ENCODE measurements at places on chromosomes 7 and 10.

DNA sequence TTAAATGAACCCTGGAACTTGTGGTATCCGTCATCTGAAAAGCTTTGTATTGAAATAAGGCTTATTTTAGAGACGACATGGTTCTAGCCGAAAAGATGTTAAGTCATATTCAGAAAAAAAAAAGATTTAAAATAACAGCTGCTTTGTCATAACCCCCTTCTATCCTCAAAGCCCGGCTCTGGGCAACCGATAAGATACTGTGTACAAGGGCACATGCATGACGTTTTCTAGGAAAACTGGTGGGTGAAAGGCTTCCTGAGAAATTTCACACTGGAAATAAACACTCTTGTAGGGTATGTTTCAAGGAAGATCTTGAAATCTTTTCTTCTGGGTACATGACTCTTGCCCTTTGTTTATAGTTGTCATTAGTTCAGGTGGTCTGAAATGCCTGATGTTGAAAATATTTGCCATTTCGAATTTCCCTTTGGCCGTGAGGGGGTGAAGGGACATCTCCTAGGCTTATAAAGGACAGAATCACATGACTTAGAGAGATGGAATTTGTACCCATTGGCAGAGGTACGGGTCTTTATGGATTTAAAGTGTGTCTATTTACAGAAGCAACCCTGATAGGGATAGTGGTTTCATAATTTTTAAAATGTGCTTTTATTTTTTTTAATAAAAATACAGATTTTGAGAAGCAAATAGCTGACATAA is 232.5 kb downstream of the PTEN start:
- DNase-seq: no peak

DNA sequence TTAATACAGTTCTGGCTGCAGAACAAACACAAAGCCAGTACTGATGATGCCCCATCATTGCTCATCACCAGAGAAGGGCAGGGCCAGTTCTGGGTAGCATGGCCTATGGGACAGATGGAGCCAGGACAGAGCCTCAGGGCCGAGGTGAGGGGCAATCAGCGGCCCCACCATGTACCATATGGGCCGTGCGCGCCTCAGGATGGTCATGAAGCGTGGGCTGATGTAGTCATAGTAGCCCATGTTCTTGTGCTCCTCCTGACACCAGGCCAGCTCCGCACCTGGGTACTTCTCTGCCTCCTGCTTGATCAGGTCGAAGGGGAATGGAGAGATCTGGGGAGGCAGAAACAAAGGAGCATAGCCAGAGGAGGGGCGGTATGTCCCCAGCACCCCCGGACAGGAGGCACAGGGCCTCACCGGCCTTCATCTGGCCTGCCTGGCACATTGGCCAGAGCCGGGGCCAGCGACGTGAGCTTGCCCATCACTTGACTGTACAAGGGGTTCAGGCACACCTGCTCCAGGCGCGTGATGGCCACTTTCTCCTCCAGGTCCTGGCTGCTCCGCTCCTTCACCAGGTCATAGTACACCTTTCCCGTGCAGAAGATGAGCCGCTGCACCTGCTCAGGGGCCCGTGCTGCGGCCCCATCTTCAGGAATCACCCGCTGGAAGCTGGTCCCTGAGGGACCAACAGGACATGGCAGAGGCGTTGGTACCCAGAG is 26.1 kb downstream of the OGDHL start:
- DNase-seq: no peak

- DNase-seq: no peak
These were observed 146.5 kb upstream of the LRRN3 start for GRCh38 chr7:110944448-110944847.

DNA sequence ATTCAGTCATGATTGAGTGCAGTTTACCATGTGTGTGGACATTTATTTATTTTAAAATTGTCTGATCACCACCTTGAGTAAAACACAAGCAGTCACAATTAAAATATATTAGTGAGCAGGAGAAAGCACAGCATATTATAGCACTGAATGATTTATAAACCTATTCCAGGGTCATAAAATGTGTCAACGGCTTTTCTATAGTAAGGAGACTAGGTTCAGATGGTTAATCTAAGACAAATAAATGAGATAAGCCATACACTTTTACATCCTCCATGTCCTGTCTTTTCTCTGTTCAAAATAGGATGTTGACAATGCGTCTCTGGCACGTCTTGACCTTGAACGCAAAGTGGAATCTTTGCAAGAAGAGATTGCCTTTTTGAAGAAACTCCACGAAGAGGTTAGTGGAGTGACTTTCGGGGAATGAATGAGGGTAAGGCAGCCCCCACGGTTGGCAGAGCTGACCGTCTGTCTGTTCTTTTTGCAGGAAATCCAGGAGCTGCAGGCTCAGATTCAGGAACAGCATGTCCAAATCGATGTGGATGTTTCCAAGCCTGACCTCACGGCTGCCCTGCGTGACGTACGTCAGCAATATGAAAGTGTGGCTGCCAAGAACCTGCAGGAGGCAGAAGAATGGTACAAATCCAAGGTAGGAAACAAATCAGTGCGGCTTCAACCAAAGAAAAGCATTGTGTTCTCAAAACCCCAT is 5.4 kb downstream of the VIM start:
- no peak for DNase-seq

DNA sequence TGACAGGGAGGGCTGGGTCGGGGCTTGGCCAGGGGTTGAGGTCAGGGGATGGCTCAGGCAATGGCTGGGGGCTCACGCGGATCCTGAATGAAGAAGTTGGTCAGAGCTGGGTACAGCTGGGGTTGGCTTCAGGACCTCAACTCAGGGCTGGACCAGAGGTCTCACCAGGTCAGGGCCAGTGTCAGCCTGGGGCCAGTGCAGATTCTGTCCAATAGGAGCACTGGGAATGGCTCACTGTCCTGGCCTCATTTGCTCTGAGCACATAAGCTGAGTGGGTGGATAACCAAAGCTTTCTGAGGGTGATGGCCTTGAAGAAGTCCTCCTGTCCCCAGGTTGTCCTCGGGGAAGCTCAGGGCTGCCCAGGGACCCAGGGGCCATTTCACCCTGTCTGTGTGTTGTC is 54.9 kb upstream of the PCBD1 start:
- DNase-seq: no peak

GRCh38 chr7:132782777-132783640 is 206.7 kb upstream of the PLXNA4 start:
- no peak for DNase-seq

- no peak for DNase-seq
These were observed 50.4 kb upstream of the NFE2L3 start for GRCh38 chr7:26101361-26102151.

DNA sequence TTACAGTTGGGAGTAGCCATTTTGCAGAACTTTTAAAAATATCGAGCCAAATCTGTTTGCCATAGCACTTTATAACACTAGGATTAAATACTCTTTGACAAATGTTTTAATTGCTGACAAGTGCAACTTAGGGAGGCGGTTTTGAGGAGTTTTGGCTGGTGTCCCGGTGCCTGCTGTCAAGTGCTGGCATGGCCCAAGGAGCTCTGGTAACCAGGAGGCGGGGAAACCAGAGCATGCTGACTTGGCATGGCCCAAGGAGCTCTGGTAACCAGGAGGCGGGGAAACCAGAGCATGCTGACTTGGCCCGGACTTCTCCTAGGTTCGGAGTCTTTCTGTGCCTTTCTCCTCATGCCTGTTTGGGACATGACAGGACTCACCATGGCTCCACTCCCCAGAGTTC is 30.8 kb upstream of the ZNF32 start:
- no peak for DNase-seq

- no peak for DNase-seq
These were observed 463.6 kb downstream of the PLXNA4 start for GRCh38 chr7:132112657-132113056.

GRCh38 chr7:129055294-129055816 is 444 bp upstream of the TNPO3 start:
- no peak for DNase-seq

DNA sequence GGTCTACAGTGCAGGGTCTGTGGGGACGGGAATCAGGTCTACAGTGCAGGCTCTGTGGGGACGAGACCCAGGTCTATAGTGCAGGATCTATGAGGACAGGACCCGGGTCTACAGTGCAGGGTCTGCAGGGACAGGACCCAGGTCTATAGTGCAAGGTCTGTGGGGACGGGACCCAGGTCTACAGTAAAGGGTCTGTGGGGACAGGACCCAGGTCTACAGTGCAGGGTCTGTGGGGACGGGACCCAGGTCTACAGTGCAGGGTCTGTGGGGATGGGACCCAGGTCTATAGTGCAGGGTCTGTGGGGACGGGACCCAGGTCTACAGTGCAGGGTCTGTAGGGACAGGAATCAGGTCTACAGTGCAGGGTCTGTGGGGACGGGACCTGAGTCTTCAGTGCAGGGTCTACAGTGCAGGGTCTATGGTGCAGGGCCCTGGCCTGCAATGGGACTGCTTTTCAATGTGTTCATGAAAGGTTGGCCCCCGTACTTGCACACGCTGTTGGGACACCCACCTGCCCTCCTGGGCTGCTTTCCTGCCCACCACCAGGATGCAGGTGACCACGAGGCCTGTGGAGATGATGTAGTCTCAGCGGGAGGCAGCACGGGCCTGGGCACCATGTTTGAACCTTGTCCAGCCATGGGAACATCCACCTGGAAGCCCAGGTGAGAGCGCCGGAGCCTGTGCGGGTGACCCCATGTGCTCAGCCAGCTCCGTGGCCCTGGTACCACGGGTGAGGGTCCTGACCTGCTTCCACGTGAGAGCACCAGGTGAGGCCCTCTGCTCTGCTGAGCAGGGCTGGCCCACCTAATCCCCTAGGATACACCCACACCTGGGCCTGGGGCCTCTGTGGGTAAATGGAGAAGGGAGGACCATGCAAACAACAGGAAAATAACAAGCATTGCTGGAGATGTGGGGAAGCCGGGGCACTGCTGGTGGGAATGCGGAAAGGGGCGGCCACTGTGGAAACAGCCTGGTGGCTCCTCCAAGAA is 91.4 kb upstream of the DIP2C start:
- no peak for DNase-seq

Data from activated CD8-positive, alpha-beta memory T cell treated with anti-CD3 and anti-CD28 coated beads for 48 hours (primary cell).